Left lung (tissue), 14 donors: ENCODE measurements at places on chromosomes 2 and 18. TPM values are rescaled to one million over a fixed set of nuclear protein-coding genes. Genes with fewer than 3 reads are reported as not detected.

The EVX2 gene
- total RNA-seq, result not detected

The ZNF892 gene
- total RNA-seq, result 5.0 TPM

The CRYGC gene
- not detected for total RNA-seq

The HMSD gene
- 10.8 TPM for total RNA-seq

The INO80D gene
- total RNA-seq, result 19.9 TPM

The MRPS5 gene
- total RNA-seq, result 46.7 TPM

The PSMA8 gene
- total RNA-seq, result 0.15 TPM

The SGPP2 gene
- 28.2 TPM for total RNA-seq

The BOLA3 gene
- 39.6 TPM for total RNA-seq

The MATN3 gene
- total RNA-seq, result 3.7 TPM

The PPM1G gene
- 55.5 TPM for total RNA-seq

The TTLL4 gene
- total RNA-seq, result 26.0 TPM

The SPC25 gene
- total RNA-seq, result 1.4 TPM

The KIAA2012 gene
- 1.7 TPM for total RNA-seq

The COL3A1 gene
- 1,354 TPM for total RNA-seq

The LRRTM1 gene
- not detected for total RNA-seq

The HOXD12 gene
- total RNA-seq, result not detected

The GALR1 gene
- not detected for total RNA-seq

The CHRNG gene
- total RNA-seq, result not detected

The TUBA4B gene
- 3.0 TPM for total RNA-seq

The PLEK gene
- 20.2 TPM for total RNA-seq

The ANKRD62 gene
- not detected for total RNA-seq

The MPP4 gene
- not detected for total RNA-seq

The SOX11 gene
- total RNA-seq, result 0.23 TPM

The SIGLEC15 gene
- total RNA-seq, result 0.35 TPM

The ABCG5 gene
- not detected for total RNA-seq

The ADAM23 gene
- total RNA-seq, result 2.2 TPM

The CGREF1 gene
- total RNA-seq, result 3.4 TPM

The AGXT gene
- total RNA-seq, result not detected

The ANKRD29 gene
- 51.9 TPM for total RNA-seq

The ZNF513 gene
- total RNA-seq, result 17.2 TPM

The DIS3L2 gene
- 32.3 TPM for total RNA-seq
